Activated T-cell treated with anti-CD3 and anti-CD28 coated beads, Interleukin-2, amount 50 U/mL, for 72 hours (primary cell): ENCODE measurements at places on chromosomes 7 and 10. TPM values are rescaled to one million over a fixed set of nuclear protein-coding genes. Genes with fewer than 3 reads are reported as not detected.

Gene OPN4
- not detected for total RNA-seq

DNA sequence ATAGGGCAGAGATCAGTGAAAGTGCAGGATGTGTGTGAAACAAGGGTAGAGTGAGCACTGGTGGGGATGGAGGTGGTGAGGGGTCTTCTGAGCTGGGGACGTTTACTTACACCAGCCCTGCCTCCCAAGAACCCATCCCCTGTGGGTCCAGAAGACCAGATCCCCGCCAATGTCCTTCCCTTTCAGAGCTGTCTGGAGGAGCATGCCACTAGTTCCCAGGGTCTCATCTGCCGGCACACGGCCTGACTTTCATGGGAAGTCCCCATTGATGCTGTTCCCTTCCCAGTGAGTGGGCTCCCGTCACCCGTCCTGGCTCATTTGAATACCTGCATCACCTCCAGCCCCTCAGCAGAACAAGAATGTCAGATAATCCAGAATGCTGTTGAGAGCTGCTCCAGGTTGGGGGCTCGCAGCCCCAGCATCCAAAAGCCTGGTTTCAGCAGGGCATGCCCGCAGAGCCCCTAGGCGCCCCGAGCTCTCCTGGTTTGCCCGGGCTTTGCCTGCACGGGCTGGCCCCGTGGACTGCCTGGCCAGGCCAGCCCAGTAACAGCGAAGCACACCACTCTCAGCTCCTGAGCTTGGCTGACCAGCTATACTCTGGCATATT is 246.7 kb downstream of the MGMT start:
- no peaks in the 10 kb centered on the region for H3K4me1 ChIP-seq
- peaks cover 5% of the 10 kb centered on the region for H3K36me3 ChIP-seq
- no peak for DNase-seq

DNA sequence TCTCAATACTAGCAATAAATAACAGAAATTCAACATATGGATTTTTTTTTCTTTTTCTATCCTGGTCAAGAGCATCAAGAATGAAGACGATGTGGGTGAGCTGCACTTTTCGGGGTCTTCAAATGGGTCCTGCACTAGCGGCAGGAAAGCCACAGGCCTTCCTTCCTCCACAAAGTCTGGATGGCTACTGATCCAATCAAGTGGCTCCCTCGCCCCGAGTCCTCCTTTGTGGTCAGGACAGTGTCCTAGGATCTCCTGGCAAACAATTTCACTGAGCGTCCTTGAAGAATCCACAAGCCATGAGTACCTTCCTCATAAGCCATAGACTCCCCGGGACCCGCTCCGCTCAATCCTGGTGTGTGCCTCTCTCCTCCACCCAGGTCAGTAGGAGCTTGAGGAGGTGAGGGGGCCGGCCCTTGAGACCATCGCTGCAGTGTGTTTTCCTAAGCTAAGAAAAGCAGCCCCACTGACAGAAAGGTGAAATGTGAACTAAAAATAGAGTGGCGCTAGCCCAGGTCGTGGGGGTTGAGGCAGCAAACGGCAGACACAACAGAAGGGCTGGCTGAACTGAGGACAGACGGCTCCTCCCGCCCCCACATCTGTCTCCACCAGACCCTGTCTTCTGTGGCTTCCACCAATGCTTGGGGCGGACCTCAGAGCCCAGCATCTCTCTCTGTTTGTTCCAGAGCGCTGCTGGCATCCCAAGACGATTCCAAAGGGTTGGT is 202.3 kb downstream of the HERPUD2 start:
- no peak for DNase-seq
- no peaks in the 10 kb centered on the region for H3K36me3 ChIP-seq
- H3K4me1 ChIP-seq, result no peaks in the 10 kb centered on the region
- H3K27me3 ChIP-seq, result no peaks in the 10 kb centered on the region

GRCh38 chr10:104233817-104234216 is 1.7 kb upstream of the CFAP43 start:
- H3K4me3 ChIP-seq, result peak overlapping the region; percentile 68
- H3K36me3 ChIP-seq, result peaks cover 7% of the 10 kb centered on the region
- no peak for DNase-seq
- H3K27me3 ChIP-seq, result peaks cover 26% of the 10 kb centered on the region
- no peak overlapping the region for H3K27ac ChIP-seq

GRCh38 chr7:82705517-82706260 is 262.1 kb upstream of the CACNA2D1 start:
- no peak for DNase-seq
- H3K4me3 ChIP-seq, result no peak overlapping the region
- H3K4me1 ChIP-seq, result no peaks in the 10 kb centered on the region
- H3K27ac ChIP-seq, result no peak overlapping the region

DNA sequence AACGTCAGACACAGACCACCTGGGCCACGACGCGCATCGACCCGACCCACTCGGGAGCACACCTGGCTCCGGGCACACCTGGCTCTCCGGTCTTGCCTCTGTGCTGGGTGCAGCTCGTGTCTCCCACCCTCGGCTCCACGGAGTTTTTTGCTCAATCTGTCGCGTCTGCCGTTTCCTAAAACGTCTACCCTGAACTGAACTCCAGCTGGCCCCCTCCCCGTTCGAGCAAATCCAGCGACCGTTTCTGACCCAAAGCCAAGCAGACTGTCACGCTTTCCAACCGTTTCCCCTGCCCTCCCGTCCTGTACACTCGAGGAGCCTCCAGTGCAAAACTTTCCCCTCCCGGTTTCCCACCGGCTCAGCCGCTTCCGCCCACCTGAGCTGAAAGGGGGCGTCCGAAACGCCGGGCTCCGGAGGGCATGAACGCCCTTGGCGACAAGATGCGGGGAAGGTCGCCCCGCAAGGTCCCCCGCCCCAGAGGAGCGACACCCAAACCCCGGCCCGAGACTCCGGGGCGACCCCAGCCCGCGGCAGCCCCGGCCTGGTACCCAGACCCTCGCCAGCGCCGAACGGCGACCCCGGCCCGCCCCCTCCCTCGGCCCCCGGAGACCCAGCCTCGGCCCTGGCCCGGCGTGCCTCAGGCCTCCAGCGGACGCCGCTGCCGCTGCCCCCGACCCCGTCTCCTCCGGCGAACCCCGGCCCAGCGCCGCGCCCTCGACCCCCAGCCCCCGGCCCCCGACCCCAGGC is 557 bp downstream of the CYTH3 start:
- H3K27me3 ChIP-seq, result peaks cover 65% of the 10 kb centered on the region
- peak overlapping the region; percentile 94 for H3K4me3 ChIP-seq
- H3K36me3 ChIP-seq, result no peaks in the 10 kb centered on the region
- DNase-seq, result peak; percentile 35

Gene PLAC9
- total RNA-seq, result not detected

- no peak overlapping the region for H3K27ac ChIP-seq
- peak overlapping the region; percentile 96 for H3K4me3 ChIP-seq
- H3K36me3 ChIP-seq, result peaks cover 7% of the 10 kb centered on the region
- H3K4me1 ChIP-seq, result peaks cover 29% of the 10 kb centered on the region
Observed at GRCh38 chr7:124930173-124930623, 573 bp upstream of the POT1 start.

Gene NPTX2
- total RNA-seq, result not detected
